Neural progenitor cell (in vitro differentiated cells): ENCODE measurements at places on chromosomes 12 and 14. TPM values are rescaled to one million over a fixed set of nuclear protein-coding genes. Genes with fewer than 3 reads are reported as not detected.
A peak's percentile ranks its signal among the peaks of the same experiment; 100 is the strongest.

Gene KCNH3
- total RNA-seq: 0.19 TPM in 1 of 2 replicates, not detected in the other

Gene ARL6IP4
- total RNA-seq: 83.8 and 143 TPM in 2 replicates

Gene NOVA1
- total RNA-seq: 17.9 and 37.9 TPM in 2 replicates

DNA sequence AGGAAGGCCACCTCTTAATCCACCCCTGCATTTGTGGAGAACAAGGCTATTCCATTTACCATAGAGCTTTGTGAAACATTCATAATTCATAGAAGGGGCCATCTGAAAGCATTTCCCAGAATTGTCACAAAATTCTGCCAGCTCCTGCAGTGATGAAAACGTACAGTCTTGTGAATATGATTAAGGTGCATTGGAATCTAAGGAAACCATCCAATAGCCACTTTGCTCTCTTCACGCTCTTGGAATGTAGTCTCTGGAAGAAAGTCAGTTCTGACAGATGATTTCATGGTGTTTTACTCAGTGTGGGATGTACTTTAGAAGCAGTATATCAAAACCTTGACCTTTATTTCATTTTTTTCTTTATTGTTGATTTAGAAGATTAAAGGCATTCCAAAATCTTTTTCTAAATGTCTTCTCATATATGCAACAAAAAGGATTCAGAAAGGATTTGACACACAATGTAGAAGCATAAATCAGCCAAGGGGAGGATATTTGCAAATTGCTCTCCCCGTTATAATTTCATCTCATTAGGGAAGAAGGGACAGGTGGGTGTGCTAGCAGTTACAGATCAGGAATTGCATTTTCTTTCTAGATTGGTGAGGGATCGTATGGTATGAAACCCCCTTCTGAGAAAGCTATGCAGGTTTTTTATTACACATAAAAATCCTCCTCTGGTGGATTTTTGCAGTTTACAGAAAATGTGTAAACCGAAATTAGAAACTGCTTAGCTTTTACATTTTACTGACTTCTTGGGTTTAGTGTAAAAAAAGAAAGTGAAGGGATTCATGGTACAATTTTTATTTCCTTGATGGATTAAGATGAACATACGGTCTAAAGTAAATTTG, 390.2 kb downstream of the LRIG3 start:
- H3K4me3 ChIP-seq: no peak overlapping the region
- DNase-seq: no peak
- no peaks in the 10 kb centered on the region for H3K27me3 ChIP-seq
- H3K36me3 ChIP-seq: no peaks in the 10 kb centered on the region
- H3K4me1 ChIP-seq: no peaks in the 10 kb centered on the region
- H3K27ac ChIP-seq: no peak overlapping the region

- DNase-seq: no peak
- no peaks in the 10 kb centered on the region for H3K4me1 ChIP-seq
- H3K27me3 ChIP-seq: no peaks in the 10 kb centered on the region
- no peak overlapping the region for H3K27ac ChIP-seq
- H3K36me3 ChIP-seq: no peaks in the 10 kb centered on the region
Measured at GRCh38 chr14:80404413-80404812, 193.1 kb upstream of the DIO2 start.

- peak overlapping the region; percentile 57 for H3K4me3 ChIP-seq
- peaks cover 27% of the 10 kb centered on the region for H3K4me1 ChIP-seq
- no peak for DNase-seq
- H3K27ac ChIP-seq: no peak overlapping the region
- no peaks in the 10 kb centered on the region for H3K36me3 ChIP-seq
- no peaks in the 10 kb centered on the region for H3K27me3 ChIP-seq
Measured at GRCh38 chr14:76955575-76956315, 72.8 kb downstream of the IRF2BPL start.

GRCh38 chr12:18805516-18806248, 67.8 kb downstream of the CAPZA3 start:
- DNase-seq: peak; percentile 51
- no peaks in the 10 kb centered on the region for H3K36me3 ChIP-seq

DNA sequence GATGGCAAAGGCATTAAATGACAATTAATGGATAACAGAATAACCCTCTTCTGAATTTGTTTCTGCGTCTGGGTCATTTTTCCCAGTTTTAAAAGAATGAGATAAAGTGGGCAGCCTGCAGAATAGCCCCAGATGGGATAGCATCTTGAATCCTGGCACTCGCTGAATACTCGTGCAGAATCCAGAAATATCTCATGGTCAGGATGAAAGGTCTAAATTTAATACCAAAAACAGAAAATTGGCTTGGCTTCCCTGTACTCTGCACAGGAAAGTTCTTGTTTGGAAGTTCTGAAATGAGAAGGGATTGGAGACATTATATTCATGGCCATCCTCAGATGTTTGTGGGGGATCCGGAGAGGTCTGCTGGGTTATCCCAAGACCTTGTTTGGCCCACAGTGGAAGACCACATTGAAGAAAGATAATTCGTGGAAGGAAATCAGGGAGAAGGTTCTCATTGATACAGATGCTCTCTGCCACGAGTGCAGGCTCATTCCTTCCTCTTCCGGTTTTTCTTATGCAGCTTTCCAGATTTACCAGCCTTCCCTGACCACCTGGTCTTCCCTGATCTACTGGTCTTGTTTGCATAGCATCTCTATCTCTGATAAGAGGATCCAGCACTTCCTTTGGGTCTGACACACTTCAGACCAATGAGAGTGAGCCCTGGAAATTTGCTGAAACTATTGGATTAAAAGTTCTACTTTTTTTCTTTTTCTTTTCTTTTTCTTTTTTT, 6.0 kb upstream of the IFT81 start:
- no peak for DNase-seq
- H3K36me3 ChIP-seq: no peaks in the 10 kb centered on the region
- no peak overlapping the region for H3K27ac ChIP-seq
- H3K27me3 ChIP-seq: no peaks in the 10 kb centered on the region
- H3K4me3 ChIP-seq: no peak overlapping the region

- H3K4me3 ChIP-seq: peak overlapping the region; percentile 83
- peaks cover 15% of the 10 kb centered on the region for H3K4me1 ChIP-seq
- H3K36me3 ChIP-seq: no peaks in the 10 kb centered on the region
- H3K27me3 ChIP-seq: no peaks in the 10 kb centered on the region
Measured at GRCh38 chr14:102362084-102362483, 606 bp downstream of the CINP start.

DNA sequence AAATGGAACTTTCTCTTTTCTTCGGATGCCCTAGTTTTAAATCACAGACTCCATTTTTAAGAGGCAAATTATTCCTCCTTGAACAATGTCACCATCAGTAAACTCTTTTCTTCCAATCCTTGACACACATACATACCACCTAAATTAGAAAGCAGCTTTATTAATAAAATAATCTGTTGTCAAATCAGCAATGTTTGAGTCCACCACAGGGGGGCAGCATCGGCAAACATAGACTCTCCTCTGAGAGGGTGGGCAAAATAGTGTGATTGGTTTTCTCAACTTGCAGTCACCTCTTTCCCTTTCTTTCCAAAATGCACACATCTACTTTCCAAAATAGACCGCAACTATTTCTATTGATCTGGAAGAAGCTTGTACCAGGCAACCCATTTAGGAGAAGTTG, 438.4 kb upstream of the OR4E1 start:
- peaks cover 2% of the 10 kb centered on the region for H3K27me3 ChIP-seq
- H3K4me1 ChIP-seq: no peaks in the 10 kb centered on the region
- DNase-seq: peak; percentile 31

DNA sequence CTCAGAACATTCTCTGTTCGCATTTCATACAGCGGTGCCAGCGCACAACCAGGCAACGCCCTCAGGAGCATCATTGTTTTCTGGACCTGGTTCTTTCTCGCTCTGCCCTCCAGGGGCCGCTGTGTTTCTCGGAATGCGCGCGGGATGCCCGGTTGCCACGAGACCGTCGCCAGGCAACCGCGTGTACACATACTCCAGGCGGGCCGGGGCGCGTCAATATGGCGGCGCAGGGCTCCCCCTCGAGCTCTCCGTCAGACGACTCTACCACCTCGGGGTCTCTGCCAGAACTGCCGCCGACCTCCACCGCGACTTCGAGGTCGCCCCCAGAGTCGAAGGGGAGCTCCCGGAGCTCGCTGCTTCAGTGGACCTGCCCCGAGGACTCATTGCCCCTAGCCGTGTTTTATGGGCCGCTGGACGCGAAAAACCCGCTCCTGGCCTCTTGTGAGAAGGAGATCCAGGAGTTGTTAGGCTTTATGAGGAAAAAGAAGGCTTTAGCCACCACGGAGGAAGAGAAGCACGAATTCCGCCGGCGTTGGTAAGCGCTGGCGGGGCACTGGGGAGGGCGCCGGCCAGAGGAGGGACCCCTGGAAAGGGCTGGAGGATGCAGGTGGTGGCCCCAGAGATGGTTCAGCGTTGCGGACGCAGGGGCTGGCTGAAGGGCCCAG, at the start of gene CFAP54:
Gene CFAP54 (plus strand): TSS at position 186 of the 665 bp plus-strand sequence. CDS start 33 bp downstream, at position 219.
- H3K36me3 ChIP-seq: no peaks in the 10 kb centered on the region
- DNase-seq: peak; percentile 99
- peaks cover 19% of the 10 kb centered on the region for H3K27me3 ChIP-seq

- DNase-seq: no peak
- H3K27me3 ChIP-seq: peaks cover 20% of the 10 kb centered on the region
- H3K36me3 ChIP-seq: no peaks in the 10 kb centered on the region
- H3K4me3 ChIP-seq: no peak overlapping the region
Measured at GRCh38 chr12:25382311-25383106, 131.8 kb upstream of the KRAS start.

- DNase-seq: no peak
- no peaks in the 10 kb centered on the region for H3K27me3 ChIP-seq
- H3K4me3 ChIP-seq: no peak overlapping the region
- H3K36me3 ChIP-seq: no peaks in the 10 kb centered on the region
Measured at GRCh38 chr12:66055837-66056319, 74.7 kb downstream of the LLPH start.

- no peak overlapping the region for H3K4me3 ChIP-seq
- no peak overlapping the region for H3K27ac ChIP-seq
- H3K4me1 ChIP-seq: no peaks in the 10 kb centered on the region
- H3K36me3 ChIP-seq: no peaks in the 10 kb centered on the region
Measured at GRCh38 chr14:98899441-98899840, 372.6 kb downstream of the BCL11B start.
